ENCODE measurements at places on chromosomes 5 and 9.

DNA sequence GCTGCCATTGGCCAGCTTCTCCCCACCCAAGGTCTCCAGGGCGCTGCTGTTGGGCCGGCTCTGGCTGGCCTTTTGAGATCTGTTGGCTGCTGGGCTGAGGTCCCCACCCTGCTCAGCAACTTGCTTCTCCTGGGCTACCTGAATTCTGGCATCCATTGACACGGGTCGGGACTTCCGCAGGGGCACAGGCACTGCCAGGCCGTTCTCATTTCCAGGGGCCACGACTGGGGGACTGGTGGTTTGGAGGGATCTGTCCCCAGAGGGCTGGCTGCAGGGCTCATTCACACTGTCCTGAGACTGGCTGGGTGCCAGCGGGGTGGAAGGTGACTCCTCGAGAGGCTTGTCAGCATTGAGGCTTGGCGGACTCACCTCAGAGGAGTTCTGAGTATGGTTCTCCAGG is 87.1 kb upstream of the FBXW11 start:
- no peak for DNase-seq

DNA sequence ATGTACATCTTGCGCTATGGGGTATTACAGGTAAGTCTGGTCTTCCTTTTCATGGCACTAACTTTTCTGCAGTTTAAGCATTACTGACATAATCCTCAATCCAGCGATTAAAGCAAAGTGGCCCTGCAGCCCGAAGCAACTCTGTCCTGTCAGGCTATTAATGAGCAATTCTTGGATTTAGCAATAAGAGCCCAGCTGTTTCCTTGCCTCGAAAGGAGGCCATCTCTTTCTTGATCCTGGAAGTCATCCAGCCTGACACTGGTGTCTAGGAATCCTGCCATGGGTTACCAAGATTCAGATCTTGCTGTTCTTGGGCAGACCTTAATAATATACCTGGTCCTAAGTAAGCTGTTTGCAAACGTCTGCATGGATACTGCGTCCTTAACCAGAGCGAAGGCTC is 102.0 kb downstream of the RFK start:
- no peak for DNase-seq

DNA sequence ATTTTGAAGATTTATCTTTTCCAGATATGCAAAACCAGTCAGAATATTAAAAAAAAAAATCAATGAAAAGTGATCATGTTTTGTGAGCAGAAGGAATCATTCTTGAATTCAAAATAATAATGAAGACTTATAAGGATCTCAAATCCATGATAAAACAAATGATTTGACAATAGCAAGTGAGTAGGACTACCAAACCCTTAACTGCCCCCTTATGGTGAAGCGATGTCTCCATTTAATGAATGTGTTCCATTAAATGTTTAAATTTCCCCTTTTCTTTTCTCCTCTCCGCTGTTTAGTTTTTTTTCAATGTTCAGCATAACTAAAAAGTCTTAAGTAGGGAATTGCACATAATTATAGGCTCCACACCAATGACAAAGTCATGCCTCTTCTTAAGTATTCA is 12.2 kb upstream of the MARCHF3 start:
- DNase-seq = no peak

DNA sequence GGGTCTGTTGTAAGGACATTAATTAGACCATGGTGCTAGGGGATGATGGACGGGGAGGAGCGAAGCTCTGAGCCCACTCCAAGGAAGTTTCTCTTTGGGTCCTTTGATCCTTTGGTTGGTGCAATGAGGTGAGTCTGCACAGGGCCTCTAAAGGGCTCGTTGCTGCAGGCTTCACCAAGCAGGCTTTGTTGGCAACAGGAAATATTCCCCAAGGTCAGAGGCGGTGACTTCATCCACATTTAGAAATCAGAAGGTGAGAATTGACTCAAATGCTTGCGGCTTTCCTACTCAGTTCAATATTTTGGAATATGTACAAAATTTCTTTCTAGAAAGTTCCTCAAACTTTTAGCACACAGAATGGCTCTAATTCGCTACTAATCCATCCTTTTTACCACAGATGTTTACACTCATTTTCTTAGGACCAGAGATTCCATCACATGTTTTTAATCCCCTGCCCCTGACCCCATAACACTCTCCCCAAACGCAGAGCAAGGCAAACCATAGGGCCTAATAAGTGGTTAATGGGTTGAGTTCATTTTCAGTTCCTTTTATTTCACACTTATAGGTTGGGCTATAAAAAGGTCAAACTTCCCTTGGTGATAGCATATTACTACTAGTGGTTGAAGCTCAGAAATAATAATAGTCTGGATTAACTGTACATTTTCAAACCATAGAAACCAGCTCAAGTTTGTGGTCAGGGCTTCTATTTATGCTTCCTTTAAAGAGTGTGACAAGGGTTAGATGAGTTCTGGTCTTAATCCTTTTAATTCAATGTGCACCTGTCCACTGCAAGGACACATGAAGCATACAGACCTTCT is 37.3 kb upstream of the TMEM252 start:
- no peak for DNase-seq

DNA sequence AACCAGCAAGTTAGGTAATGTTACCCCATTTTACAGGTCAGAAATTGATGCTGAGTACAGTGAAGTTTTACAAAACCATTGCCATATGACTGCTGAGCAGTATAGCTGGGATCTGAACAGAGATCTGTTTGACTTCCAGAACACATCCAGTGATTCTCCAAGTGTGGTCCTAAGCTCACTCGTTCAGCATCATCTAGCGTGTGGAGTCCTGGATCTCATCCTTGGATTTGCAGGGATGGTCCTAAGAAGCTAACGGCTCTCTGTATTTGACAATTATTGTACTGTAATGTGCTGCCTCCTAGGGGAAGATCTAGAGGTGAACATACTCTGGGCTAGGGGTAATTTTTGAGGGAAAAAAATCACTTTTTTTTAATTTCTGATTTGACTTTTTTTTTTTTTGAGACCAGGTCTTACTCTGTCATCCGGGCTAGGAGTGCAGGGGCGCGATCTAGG is 1.4 kb downstream of the SLC26A2 start:
- DNase-seq = no peak

DNA sequence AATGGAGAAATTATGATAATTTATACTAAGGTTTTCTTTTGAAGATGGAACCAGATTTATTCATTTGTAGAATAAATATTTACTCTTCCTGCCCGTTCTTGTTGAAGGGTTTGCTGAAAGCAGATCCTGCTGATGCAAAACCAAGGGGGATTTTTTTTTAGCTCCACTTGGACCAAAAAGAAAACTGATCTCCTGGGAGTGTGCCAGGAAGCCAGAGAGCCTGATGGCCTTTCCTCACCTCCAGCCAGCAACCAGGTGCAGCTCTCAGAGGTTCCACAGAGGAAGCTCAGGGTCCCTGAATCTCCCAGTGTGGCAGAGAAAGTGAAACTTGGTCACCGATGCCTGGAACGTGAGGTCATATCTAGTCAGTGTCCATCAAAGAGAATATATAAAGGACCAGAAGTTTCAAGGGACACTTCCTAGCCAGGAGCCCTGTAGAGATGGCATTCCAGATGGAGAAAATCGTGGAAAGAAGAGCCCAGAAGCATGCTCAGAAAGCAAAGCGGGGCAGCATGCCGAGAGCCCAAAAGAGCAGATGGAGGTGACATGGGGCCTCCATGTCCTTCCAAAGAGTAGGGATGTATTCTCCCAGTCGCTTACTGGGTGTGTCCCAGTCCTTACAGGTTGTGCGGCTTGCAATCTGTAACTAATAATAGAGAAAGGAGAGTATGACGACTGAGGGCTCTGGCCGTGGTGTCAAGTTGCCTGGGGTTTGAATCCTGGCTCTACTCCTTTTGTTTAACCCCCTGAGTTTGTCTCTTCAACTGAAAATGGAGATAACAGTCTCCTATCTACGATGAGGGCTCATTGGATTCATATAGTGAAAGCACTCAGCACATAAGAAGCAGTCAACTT is 12.2 kb downstream of the AFAP1L1 start:
- DNase-seq = no peak

DNA sequence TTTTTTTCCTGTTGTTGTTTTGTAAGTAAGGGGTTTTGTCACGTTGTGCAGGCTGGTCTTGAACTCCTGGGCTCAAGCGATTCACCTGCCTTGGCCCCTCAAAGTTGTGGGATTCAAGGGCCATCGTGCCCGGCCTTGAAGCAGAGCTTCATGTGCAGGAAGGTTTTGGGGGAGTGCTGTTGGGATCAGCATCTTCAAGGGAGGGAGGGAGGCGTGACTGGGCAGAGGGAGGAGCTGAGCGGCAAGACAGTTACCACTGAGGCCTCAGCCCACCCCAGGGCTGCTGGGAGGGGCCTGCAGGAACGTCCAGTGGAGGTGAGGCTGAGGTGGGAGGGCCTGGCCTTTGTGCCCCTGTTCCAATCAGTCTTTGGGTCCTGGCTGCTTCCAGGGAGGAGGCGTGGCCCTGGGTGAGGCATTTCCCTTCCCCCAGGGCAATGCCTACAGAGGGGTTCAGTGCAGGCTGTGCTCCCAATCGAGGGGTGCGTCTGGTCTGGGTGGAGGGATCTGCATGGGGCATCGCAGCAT is 21.4 kb downstream of the OR2V1 start:
- no peak for DNase-seq

DNA sequence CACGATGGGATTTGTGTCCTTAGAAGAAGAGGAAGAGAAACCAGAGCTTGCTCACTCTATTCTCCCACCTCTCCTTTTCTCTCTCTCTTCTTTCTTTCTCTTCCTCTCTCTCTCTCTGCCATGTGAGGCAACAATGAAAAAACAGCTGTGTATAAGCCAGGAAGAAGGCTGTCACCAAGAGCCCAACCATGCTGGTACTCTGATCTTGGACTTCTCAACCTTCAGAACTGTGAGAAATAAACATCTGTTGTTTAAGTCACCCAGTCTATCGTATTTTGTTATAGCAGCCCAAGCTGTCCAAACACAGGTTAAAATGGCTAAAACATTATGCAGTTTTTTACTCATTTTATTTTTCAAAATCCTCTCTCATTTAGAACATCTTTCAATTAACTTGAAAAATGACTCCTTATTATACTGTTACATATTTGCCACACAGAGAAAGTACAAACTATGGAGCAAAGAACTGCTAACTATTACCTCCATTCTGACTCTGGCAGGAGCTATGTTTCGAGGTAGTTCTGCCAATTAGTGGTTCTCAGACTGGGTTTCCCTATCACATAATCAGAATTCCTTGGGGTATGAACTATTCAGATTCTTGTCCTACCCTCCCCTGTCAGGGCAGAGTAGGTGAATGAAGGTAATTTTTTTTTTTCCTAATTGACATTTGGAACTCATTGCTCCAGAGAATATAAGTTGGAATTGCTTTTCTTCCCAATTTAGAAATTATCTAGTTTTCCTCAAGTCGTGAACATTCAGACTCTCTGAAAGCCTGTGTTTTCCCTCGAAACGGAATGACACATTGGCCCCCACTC is 434.6 kb downstream of the ENC1 start:
- no peak for DNase-seq

DNA sequence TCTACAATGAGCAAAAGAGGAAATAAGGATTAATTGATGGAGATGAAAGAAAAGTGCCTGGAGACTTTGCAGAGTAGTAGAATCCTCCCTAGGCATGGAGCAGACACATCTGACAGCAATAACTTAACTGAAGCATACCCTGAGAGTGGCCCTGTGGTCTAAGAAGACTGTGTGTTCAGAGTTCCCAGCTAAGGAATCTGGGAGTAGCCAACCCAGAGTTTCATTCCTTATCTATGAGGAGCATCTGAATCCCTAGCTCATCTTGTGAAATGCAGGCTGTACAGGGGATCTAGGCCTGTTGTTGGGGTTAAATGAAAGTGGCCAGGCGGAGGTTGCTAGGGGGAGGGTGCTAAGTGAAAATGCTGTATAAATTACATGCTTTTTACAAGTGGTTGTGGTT is 233.1 kb upstream of the FBXL7 start:
- no peak for DNase-seq

- no peak for DNase-seq
Observed at GRCh38 chr9:103427696-103428095, 432.6 kb downstream of the CYLC2 start.

DNA sequence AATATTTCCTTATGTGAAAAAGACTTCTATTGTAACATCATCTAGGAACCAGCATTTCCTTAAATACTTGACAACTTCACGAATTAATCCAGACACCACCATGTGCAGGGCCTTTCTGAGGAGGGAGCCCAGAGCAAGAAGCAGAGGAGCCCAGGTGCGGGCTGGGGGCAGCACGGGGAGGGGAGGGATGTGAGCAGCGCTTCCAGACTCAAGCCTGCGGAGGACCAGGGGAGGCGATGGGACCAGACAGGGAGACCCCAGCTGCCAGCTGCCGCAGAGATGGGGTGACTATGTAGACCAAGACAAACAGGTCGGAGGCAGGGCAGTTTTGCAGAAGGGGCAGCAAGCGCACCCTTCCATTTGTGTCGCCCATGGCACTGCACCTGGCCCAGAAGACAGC is 596.1 kb downstream of the IRX1 start:
- no peak for DNase-seq

GRCh38 chr9:131719262-131719908 is 20.5 kb downstream of the RAPGEF1 start:
- no peak for DNase-seq

DNA sequence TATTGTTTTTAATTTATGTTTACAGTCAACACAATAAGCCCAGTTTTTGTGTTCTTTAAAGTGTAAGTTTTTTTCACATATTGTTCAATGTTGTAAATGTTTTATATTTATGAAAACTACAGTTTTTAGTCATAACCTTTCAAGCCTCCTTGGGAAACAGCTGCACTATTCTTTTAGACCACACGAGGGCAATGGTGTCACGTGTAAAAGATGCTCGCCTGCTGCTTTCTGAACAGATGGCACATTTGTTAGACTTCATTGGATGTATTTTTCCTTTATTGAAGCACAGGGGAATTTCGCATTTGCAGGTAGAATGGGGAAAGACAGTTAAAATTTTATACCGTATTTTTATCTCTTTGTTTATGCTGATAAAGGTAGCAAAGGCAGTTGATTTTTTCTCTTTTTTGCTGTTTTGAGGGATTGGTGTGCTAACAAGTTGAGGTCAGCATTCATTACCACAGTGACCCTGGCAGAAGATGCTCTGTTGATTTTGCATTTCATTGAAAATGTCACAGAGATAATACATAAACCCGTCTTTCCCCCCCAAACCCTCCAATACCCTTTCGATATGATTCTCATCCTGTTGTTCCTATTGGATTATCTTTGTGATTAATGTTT is 59.0 kb downstream of the MAT2B start:
- DNase-seq = no peak

Measured in GM04503 (cell line).